CD4-positive, alpha-beta T cell treated with Interleukin-6 at 100 ng/mL for 8 hours (primary cell): ENCODE measurements at places on chromosomes 3 and 15.

GRCh38 chr3:57943525-57944495 lies 64.4 kb upstream of the FLNB start:
- DNase-seq, result no peak

DNA sequence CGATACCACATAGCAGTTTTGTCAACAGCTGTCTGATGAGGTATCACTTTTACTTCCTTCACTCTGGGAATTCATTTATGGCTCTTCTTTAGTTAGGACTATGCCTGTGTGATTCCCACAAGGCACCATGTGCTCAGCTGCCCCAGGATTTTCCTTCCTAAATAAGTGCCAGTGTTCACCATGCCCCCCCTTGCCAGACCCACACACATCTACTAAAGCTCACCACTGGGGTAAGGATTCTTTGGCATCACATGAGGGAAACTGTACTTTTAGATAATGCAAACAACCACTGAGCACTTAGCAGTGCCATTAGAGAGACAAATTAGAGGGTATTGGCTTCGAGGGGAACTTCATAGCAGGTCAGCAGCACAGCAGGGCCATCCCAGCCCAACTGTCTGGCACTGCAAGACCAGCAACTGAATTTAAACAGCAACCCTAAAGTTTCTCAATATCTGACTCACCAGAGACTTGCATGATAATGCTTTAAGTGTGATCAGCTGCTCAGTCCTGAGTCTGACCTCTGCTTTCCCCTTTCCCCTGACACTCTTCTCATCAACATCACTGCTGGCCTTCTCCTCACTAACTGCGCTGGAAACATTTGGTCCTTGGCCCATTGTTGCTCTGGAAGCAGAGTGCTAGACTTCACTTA lies 114.3 kb downstream of the STAC start:
- no peak for DNase-seq

DNA sequence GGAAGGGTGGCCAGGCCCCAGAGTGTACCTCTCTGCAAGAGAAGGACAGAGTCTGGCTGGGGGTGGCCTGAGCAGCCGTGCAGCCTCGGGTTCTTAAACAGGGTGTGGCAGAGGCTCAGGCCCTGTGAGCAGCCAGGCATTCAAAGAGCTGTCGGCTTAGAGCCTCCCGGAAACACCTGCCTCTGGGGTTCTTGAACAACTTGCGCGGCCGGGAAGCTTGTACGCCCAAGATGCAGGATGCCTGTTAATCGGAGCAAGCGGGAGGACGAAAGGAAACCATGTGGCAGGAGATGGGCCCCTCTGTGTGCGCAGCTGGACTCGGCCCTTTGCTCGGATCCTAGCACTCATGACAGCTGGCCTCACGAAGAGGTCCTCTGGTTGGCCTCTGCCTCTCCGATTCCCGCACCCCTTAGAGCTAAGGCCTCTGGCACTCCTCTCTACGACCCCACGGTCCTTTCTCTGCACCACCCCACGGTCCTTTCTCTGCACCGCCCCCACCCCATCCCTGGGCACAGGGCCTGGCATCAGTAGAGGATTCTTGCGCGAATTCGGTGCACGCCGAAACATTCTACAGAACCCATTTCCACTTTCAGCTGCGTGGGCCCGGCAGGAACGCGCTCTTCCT lies 23.9 kb upstream of the TXNRD3 start:
- DNase-seq, result no peak

DNA sequence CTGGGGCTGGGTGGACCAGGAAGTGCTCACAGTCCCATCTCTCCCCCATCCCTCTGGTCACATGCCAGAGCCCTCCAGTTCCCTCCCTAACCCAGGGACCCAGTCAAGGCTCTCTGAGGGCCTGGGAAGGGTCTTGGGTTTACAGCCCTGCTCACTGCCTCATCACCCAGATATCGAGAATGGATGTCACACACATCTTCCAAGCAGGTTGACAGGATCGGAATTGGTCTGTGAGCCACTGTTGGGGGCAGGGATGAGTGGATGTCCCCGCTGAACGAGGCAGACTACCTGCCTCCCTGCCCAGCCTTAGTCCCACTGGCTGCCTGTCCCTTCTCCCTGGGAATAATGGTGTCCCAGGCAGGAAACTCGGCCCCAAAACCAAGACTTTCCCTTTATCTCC lies 20.0 kb upstream of the GOLGA6C start:
- DNase-seq, result no peak

DNA sequence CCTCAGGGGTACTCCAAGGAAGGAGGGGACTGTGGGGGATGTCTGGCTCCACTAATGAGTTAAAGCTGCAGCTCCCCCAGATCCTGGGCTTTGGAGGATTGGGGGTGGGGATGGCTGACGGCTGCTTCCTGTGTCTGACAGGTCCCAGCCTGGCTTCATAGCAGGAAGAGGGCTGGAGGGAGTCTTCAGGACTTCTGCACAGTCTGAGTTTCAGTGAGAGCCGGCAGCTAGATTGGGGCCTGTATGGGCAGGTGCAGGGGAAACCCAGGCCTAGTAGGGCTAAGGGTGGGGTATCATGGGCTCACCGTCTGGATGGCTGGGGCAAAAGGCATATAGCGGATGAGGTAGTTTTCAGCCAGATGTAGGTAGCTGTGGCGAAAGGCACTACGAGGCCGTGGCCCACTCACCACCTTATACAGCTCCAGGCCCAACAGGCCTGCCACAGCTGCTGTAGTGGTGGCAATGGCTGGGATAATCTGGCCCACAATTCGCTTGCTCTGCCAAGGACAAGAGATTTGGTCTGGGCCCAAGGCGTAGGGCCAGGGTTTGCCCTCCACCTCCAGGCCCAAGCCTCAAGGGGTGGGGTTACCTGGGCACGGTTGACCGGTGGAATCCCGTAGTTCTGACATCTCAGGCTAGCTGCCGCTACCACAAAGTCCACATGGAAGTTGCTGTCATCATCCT lies 4.5 kb downstream of the INKA1 start:
- no peak for DNase-seq
